ENCODE measurements at places on chromosomes 7 and 10.

- DNase-seq: no peak
Observed at GRCh38 chr10:29794776-29795611, 160.2 kb upstream of the SVIL start.

- DNase-seq: no peak
Observed at GRCh38 chr7:106659166-106659962, 1.6 kb downstream of the CCDC71L start.

GRCh38 chr7:21076574-21076973, 289.9 kb upstream of the SP8 start:
- DNase-seq: no peak

- DNase-seq: no peak
Observed at GRCh38 chr7:22476824-22477223, 23.2 kb downstream of the STEAP1B start.

DNA sequence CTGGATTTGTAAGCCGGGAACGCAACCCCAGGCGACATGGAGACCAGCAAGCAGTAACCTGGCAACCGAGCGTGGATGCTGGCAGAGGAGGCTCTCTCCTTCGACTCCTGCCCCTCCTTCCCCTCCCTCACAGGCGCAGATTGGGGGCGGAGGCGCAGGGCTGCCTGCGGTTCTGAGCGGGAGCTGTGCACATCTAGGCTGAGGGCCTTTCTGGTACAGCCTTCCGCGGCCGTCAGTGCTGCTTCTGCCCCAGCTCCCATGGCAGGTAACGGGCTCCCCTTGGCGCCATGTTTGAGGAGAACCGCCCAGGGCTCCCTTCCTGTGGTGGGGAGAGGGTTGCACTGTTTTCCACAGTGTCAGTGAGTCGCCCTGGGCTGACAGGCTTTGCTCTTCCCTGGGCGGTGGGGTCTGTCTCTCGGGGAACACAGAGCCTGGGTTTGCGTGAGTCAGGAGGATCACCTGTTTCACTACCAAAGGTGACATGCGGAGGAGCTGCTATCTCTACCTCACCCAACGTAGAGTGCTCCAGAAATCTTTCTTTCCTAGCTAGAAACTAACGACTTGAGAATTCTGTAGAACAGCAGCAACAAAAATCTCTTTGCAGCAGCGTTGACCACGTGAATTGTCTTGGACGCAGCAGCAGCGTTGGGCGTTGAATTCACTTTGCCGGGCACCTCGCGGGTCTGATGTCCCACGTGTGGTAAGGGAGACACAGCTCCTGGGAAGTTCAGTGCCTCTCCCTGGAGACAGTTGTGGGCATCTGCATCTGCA, 154.8 kb upstream of the COBL start:
- DNase-seq: no peak

DNA sequence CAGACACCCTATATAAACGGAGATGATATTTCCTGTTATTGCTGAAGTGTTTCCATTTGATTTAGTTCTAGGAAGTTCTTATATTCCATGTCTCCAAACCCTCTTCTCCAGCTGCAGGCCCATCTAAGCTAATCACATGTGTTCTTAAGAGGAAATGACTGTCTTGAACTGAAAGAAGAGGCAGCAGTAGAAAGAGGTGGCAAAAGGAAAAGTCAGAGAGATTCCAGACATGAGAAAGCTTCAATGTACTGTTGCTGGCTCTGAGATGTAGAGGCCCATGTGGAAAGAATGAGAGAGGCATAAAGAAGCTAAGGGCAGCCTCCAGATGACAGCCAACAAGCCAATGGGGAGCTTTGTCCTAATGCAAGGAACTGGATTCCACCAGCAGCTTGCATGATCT, 287.2 kb downstream of the GFRA1 start:
- DNase-seq: no peak

DNA sequence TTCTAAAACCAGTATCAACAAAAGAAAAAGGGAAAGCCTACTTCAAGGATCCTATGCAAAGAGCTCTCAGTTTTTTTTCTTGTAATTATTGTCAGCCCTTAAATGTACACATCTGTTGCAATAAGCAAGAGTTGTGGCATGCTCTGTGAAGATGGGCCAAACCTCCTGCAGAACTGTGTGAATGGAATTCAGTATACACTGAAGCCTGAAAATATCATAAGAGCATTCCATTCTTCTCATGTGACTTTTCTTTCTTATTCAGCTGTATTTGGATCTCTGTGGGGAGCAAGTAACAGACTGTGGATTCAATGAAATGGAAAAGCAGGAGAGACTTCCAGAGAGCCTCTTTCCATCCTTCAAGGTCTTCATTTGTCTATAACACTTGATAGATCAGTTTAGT, 130.7 kb downstream of the SAMD9 start:
- DNase-seq: no peak

DNA sequence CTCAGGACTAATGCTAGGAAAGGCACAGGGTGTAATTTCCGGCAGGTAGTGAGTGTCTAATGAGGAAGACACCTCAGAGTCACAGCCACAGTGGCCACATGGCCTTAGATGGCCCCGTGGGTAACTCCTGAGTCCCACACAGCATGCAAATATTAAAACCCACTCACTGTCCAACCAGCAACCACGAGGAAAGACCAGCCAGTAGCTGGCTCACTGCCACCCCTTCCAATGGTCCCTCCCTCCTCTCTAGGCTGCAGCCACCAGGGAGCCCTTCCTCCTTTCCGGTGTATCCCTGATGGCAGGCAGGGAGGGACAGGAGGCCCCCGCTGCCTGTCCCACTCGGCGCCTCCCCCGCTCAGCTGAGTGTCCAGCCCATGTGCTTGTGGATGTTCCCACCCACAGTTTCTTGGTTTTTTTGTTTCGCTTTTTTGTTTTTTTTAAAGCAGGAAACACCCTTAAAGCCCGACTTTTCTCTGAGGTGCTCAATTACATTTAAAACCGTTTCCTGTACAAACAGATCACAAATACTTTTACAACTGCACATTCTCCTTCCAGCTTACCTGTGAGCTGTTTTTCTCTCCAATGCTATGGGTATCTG, 9.2 kb downstream of the BNIP3 start:
- DNase-seq: no peak

- no peak for DNase-seq
Observed at GRCh38 chr7:111708072-111708471, 145.8 kb upstream of the IMMP2L start.

DNA sequence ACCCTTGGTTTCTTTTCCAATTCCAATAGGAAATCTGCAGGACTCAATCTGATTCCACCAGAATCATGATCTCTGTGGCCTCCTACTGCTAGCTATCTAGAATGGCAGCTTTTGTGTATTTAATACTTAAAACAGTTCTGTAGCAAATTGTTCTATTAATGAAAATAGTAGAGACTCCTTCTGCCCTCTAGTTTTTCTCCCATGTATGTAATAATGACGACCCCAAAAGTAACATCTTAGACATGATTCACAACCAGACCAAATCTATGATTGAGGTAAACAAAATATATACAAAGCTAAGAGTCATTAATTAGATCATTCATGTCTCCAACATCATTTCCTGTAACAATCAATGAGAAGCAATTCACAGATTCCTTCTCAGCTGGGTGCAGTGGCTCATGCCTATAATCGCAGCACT, 259.1 kb upstream of the MKLN1 start:
- no peak for DNase-seq

GRCh38 chr7:128939861-128940410, 2.2 kb downstream of the IRF5 start:
- peak; percentile 40 for DNase-seq

DNA sequence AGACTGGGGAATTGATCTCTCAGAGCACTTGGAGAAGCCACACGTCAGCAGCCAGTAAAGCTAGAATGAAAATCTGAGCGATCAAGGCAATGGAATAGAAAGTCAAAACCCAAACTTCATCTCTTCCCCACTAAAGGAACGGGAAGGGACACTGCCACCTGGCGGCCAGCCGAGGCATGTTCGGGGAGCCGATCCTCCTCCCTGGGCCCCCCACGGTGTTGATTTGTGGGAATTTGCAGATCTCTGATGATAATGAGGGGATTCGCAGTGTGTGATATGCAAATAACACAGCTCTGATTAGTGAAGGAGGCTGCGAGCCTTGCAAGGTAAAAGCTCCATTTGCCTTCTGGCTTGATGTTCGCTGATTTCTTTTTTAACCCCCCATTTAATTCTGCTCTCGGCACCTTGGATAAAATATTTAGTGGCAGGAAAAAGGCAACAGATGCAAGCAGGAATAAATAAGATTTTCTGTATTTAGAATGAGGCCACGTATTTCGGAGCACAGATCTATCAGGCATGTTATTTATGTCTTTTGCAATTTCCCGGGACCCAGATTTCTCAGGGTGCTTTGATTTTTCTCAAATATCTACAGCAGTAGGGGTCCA, 258.6 kb downstream of the PAXIP1 start:
- peak; percentile 57 for DNase-seq

All from NAMALWA (cell line).